ENCODE measurements at places on chromosomes 5 and 9.

DNA sequence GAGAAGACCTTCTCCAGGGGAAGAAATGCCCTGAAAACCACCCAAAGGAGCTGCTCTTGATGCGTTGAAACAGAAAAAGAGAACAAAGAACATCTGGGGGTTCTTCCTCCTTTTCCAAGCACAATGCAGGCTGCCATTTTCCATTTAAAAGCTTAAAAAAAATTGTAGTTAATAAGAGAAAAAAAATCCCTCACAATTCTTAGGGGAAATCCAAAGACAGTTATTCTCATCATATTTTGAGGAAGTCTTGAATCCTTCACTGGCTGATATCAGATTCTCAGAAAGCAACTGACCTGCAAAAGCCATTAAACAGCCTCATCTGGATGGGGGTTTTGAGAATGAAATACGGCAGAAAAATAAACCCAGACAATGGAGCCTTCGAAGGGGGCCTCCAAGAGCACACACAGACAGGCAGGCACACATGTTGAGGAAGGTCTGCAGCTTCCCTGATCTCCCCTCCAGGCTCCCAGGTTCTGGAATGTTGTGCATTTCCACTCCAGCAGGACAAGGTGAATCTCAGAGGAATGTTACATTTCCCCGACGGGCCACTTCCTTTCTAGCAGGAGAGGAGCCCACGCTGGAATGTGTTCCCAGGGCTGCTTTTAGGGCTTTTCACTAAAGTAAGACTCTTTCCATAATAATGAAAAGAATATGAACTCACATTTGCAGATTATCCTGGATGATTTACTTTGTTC lies 159.4 kb upstream of the S1PR3 start:
- no peak for DNase-seq

GRCh38 chr5:41787265-41787664 lies 83.0 kb downstream of the OXCT1 start:
- DNase-seq = no peak

- DNase-seq = no peak
Measured at GRCh38 chr5:93601071-93601801, 18.2 kb downstream of the NR2F1 start.

- DNase-seq = no peak
Measured at GRCh38 chr5:133957080-133957479, 11.3 kb downstream of the C5orf15 start.

DNA sequence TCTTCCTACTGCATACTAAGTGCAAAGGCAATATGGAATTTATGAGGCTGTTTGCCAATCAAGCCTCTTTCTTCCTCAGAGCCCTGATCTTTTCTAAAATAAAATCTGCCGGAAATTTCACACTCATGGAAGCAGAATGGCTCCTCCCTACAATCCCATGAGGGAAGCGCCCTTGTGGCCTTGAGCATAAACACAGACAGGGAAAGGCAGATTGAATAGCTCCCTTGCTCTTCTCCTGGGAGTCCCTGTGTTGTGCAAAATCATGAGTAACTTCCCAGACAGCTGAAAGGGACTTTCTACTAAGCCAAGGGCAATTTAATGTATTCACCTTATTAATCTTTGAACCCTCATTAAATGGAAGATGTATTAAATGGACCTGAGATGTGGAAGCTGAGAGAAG lies 226.1 kb upstream of the PIK3R1 start:
- DNase-seq = no peak

DNA sequence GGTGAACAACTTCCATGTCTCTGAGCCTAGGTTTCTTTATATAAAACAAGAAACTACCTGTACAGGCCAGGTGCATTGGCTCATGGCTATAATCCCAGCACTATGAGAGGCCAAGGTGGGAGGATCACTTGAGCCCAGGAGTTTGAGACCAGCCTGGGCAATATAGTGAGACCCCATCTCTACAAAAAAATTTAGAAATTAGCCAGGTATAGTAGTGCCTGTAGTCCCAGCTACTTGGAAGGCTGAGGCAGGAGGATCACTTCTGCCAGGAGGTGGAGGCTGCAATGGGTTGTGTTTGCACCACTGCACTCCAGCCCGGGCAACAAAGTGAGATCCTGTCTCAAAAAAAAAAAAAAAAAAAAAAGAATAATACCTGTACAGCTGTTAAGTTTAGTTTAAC lies 11.1 kb downstream of the FAM13B start:
- no peak for DNase-seq

GRCh38 chr5:15203376-15203775 lies 296.6 kb upstream of the FBXL7 start:
- no peak for DNase-seq

DNA sequence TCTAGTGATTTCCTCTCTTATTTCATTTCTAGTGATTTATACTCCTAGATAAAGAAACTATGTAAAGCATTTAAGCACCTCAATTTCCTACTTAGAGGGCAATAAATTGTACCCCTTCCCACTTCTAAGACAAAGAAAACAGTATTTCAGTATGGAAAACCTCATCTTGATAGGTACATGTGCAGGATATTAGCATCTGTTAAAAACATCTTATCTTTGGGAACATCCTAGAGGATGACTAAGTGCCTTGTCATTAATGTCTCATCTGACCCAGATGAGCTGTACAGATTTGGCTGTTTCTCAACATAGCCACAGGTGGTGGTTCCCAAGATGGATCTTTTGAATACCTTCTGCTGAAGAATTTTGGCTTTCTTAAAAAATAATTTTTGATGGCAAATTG lies 5.7 kb downstream of the MEGF10 start:
- DNase-seq = no peak

DNA sequence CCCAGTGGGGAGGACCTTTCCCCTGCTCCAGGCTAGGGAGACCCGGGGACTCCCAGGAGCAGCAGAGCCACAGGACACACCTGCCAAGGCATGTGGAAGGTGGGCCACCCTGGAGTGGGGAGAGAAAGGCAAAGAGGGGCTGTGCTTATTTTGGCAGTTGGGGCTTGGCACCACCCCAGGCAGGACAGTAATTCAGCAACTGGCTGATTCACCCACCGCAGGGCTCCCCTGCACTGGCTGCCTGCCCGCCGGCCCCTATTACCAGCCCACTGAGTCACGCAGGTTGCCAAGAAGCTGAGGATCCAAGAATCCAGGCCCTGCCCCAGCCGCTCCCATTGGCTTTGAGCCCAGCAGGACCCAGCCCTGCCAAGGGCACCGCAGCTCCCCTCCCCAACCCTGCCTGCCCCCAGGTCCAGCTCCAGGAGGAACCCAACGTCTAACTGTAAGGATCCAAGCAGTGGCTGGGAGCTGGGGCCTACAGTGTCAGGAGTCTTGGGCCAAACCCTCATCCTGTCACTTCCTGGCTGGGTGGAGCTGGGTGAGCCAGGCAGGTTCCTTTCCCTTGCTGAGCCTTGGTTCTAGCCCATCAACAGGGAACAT lies 14.2 kb upstream of the RALGDS start:
- peak; percentile 60 for DNase-seq

DNA sequence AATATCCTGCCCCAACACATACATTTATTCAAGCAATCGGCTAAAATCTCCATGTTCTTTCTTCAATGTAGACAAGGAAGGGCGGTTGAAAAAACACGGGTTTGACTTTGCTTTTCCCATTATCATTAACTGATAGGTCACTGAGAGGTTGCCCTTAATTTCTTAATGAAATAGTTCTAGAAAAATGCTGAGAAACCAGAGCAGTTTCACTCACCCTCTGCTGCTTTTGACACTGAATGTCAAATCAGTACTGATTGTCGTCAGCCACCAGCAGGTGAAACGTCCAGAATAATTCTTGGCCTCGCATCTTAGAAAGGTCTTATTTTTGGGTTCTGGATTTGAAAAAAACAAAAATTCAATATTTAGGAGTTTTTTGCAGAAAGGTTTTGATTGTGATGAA lies 8.1 kb downstream of the IL12B start:
- DNase-seq = no peak

DNA sequence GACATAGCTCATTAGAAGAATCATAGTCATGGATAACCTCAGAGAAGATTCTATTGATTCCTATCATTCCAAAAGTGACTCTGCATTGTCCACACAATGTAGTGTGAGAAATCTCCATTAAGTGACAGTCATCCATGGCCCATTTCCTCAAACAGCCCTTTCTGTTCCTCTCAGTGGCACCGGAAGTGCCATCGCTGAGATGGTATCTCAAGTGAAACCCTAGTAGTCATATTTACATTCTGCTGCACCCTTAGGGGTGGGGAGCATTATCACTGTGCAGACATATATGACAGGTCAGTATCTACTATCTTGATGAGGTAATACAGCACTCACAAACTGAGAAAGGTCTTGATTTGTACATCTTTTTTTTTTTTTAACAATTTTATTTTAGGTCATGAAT lies 55.4 kb upstream of the MIER3 start:
- DNase-seq = no peak

GRCh38 chr5:180324601-180324950 lies 28.6 kb downstream of the GFPT2 start:
- DNase-seq = no peak

DNA sequence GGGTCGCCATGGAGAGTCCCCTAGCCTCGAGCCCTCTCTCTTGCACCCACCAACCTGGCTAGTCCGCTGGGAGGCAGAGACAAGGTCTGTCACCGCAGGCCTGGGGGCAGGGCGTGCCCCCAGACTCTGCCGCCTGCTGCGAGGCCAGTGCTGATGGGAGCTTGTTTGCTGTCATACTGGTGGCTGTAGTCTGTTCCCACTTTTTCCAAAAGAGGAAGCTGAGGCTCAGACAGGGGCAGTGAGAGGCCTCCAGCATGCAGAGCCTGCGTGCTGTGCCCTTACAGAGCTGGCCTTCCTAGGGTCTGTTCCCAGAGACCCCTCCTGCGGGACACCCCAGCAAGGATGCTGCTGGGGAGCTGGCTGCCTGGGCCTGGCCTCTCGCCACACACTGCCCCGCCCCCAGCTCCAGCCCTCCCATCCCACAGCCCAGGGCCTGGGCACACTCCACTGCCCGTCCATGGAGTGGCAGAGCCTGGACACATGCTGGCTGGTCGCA lies 21.0 kb upstream of the SUSD3 start:
- no peak for DNase-seq

DNA sequence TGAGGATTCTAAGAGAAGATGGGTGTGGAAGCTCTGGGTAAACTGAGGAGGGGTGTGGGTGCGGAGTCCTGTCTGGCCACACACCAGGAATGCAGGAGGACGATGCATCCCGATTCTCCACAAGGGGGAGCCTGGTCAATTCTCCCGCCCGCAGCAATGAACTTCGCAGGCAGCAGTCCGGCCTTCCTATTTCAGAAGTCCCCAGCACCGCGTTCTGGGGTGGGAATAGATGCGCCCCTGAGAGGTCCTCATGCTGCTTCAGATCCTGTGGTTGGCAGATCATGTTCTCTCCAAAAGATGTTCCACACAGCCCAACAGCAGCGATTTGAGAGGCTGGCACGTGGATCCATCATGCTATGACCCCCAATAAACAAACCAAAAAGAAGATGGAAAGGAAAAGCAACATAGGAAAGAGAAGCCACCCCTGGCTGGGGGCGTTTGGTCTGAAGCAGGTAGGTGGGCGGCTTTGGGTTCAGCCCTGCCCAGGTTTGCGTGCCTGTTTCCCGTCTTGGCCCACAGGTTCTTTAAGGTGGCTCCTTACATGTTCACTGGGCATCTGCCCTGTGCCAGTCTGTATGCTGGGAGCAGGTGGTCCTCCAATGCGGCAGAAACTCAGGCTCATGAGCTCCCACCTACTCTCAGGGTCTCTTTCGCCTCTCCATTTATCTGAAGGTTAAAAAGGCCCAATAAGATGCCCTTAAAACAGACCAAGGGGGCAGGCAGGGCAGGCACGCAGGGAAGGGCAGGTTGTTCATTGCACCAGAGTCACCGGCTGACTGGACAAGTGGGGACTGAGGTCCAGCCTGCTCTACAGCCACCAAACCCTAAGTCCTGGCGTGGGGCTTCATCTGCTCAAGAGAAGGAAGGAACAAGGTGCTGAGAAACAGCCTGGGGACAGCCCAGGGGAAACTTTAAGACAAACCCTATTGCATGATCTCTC lies 171.6 kb downstream of the PAX5 start:
- DNase-seq = no peak

DNA sequence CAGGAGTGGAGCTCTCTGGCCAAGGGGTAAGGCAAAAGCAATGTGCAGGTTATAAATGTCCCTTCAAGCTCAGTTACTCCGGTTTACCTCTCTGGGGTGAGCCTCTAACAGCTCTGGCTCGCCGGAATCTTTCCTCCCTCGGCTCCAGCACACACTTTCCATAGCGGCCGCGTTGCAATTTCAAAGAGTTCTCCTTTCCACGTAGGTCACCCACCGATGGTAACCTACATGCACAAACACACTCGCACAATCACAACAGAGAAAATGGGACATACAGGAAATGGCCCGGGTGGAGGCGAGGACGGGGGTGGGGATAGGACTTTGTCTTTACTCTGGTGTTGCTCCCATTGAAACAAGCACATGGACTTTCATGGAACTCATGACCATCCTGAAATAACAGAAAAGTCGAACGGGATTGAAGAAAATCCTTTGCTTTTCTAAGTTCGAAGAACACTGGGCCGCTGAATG lies 1.2 kb downstream of the LHFPL2 start:
- DNase-seq = no peak

DNA sequence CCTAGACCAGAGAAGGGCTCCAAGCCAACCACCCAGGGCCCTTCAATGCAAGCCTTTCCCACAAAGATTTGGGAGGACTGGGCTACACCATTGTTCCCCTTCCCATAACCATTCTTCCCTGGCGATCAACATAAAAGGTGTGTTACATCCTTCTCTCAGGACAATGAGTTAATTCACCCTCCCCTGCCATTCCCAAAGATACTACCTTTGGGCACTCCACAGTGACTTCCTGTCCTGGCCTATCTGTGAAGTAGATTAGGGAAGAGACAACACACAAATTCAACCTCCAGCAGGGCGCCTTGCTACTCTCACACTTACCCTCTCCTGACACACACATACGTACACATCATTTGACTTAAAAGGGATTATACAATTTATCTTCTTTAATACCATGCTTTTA lies 23.2 kb upstream of the IL17B start:
- DNase-seq = no peak

DNA sequence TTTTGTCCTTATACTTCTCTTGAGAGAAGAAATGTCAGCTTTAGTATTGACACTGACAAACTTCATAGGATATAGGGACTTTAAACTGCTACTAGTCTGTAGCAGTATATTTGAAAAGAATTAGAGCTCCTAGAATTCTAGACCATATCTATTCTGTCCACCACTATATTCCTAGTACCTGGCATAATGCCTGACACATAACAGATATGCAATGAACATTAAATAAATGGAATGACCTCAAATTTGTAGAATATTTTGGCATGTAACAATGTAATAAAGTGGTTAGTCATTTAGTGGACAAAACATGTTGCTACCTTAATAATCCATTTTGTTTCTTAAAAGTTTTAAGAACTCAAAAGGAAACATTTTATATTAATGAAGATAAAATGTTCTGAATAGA lies 57.5 kb downstream of the HOMER1 start:
- DNase-seq = no peak

- no peak for DNase-seq
Measured at GRCh38 chr5:5025098-5025773, 114.9 kb upstream of the ADAMTS16 start.

GRCh38 chr5:158947846-158948245 lies 151.9 kb downstream of the EBF1 start:
- no peak for DNase-seq

- no peak for DNase-seq
Measured at GRCh38 chr5:135007749-135008363, 26.2 kb downstream of the PITX1 start.

GRCh38 chr9:84636436-84636835 lies 33.1 kb upstream of the NTRK2 start:
- no peak for DNase-seq

All from activated effector memory CD4-positive, alpha-beta T cell treated with Interleukin-2 at 50 U/mL for 16 hours (primary cell).